CD14-positive monocyte (primary cell): ENCODE measurements at places on chromosomes 1 and 21. TPM values are rescaled to one million over a fixed set of nuclear protein-coding genes. Genes with fewer than 3 reads are reported as not detected.

MNDA gene
- polyA plus RNA-seq: 1,418 TPM

EFNA1 gene
- polyA plus RNA-seq: 0.10 and 1.2 TPM in 2 replicates

TDRD5 gene
- not detected for polyA plus RNA-seq

RIIAD1 gene
- polyA plus RNA-seq: not detected

- no peaks in the 10 kb centered on the region for H3K27me3 ChIP-seq
- H3K36me3 ChIP-seq: no peaks in the 10 kb centered on the region
- no peak overlapping the region for H3K4me3 ChIP-seq
These were observed 1719.5 kb downstream of the MRPL39 start for GRCh38 chr21:23887725-23888306.

DNA sequence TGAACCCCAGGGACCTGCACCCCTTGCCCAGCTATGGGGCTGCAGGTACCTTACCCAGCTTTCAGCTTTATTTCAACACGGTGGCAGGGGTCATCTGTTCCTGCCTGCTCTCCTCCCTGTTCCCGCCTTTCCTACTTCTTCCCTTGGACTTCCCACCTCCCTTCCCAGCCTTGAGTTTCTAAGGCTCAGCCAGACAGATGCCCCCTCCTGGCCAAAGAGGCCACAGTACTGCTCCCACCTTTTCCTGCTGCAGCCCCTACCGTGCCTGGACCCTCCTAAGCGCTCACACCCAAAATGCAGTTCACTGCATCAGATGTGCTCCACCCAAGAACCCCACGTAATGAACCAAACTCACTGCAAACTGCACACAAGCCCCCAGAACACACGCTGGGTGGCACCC, 7.7 kb downstream of the NOC2L start:
- no peaks in the 10 kb centered on the region for H3K4me1 ChIP-seq
- peaks cover 100% of the 10 kb centered on the region for H3K36me3 ChIP-seq
- H3K27me3 ChIP-seq: no peaks in the 10 kb centered on the region
- DNase-seq: no peak

DNA sequence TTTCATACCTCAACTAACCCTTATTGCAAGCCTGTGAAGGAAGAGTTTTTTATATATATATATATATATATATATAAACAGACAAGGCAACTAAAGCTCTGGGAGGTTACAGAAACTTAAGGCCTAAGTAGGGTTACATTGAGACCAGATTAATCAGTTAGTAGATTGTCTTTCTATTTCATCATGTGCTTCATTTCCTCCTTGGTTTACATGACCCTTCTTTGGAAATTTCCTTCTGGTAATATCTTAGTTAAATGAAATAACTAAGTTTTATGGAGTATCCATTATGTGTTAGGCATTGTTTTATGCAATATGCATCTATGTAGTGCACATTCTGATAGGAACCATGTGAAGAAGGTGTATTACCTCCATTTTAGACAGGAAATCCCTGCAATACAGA, 112.7 kb downstream of the FGGY start:
- DNase-seq: no peak
- H3K4me3 ChIP-seq: no peak overlapping the region
- H3K4me1 ChIP-seq: peaks cover 7% of the 10 kb centered on the region
- no peak overlapping the region for H3K27ac ChIP-seq
- no peaks in the 10 kb centered on the region for H3K36me3 ChIP-seq

- H3K27ac ChIP-seq: no peak overlapping the region
- no peaks in the 10 kb centered on the region for H3K27me3 ChIP-seq
- no peaks in the 10 kb centered on the region for H3K36me3 ChIP-seq
- no peak overlapping the region for H3K4me3 ChIP-seq
- no peaks in the 10 kb centered on the region for H3K4me1 ChIP-seq
These were observed 146.9 kb downstream of the AJAP1 start for GRCh38 chr1:4801192-4801924.

DNA sequence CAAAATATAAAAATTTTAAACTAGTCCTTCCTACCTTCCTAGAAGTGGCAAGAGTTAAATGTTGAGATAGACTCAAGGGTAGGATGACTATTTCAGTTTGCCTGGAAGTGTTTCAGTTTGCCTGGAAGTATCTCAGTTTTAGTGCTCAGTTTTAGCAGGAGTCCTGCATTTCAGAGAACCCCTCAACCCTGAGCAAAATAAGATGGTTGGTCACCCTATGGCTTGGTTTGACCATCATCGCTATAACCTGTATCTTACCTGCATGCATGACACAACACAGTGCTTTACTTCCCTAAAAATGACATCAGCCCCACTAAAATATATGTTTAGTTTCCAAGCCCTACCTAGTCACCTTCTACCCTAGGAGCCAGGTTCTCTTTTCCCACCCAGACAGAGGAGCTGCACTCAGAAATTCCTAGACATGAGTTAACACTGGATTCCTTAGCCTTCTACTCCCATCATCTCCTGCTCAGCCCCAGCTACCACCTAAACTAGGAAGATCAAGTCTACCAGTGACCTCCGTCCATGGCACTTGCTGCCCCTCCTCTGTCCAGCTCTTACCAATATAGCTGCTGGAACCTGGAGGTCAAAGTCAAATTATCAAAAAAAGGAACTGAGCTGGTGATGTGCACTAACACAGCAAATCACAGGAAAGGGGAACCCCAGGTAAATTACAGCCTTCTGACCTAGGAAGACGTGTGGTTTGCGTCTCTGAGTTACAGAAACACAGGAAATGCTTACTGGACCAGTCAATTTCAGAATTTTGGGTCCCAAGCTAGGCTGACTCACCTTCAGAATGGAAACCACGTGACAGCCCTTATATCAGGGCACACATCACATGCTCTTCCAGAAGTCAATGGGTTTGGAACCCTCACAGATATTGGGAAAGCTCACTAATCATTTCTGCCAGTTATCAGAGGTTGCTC, 2.2 kb upstream of the G0S2 start:
- peak; percentile 99 for DNase-seq
- peaks cover 56% of the 10 kb centered on the region for H3K4me1 ChIP-seq
- H3K4me3 ChIP-seq: no peak overlapping the region
- peaks cover 24% of the 10 kb centered on the region for H3K27me3 ChIP-seq
- H3K36me3 ChIP-seq: no peaks in the 10 kb centered on the region

DNA sequence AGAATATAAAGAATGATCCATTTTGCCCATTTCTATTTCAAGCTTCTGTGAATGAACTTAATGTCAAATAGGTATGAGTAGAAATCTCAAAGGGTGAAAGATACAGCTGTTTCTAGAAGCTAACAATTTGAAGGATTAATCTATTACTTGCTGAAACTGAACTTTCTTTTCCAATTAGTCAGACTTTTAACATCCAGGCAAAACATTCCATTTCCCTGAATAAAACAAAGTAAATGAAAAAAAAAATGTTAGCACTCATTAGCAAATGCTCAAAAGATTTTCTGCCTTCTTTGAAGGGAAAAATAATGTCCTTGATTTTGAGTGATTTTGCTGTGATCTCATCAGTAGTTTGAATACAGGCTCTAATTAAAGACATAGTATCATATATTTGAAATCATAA, 447.6 kb upstream of the PRMT6 start:
- no peaks in the 10 kb centered on the region for H3K27me3 ChIP-seq
- no peak for DNase-seq
- H3K36me3 ChIP-seq: no peaks in the 10 kb centered on the region
- H3K4me3 ChIP-seq: no peak overlapping the region

GRCh38 chr1:248841702-248842395, 3.8 kb downstream of the ZNF672 start:
- no peak overlapping the region for H3K4me3 ChIP-seq
- H3K36me3 ChIP-seq: peaks cover 50% of the 10 kb centered on the region
- H3K27ac ChIP-seq: peak overlapping the region; percentile 53
- H3K4me1 ChIP-seq: peaks cover 16% of the 10 kb centered on the region
- no peaks in the 10 kb centered on the region for H3K27me3 ChIP-seq

- peaks cover 43% of the 10 kb centered on the region for H3K36me3 ChIP-seq
- H3K4me3 ChIP-seq: no peak overlapping the region
- peak overlapping the region; percentile 46 for H3K27ac ChIP-seq
- H3K4me1 ChIP-seq: no peaks in the 10 kb centered on the region
- H3K27me3 ChIP-seq: no peaks in the 10 kb centered on the region
These were observed 64.2 kb downstream of the GPR137B start for GRCh38 chr1:236206548-236206947.

DNA sequence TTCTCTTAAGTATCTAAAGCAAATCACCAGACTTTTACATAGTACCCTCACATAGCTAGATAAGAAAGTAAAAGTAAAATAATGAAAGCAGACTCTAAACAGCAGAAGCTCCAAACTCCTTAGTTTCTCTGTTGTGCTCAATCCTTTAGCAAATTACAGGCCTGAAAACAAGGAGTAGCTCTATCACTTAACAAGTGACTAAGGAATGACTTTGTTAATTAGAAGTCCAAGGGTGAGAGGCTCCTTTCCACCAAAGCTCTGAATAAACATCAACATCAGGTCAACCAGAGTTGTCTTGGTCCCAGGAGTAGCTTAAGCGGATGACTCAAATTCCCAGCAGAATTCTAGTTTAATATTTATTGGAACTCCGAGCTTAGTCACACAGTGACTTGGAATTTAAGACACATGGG, 5.9 kb downstream of the NRIP1 start:
- H3K4me3 ChIP-seq: peak overlapping the region; percentile 26
- H3K27me3 ChIP-seq: no peaks in the 10 kb centered on the region
- H3K4me1 ChIP-seq: peaks cover 60% of the 10 kb centered on the region

GRCh38 chr1:60068393-60069045, 5.1 kb downstream of the C1orf87 start:
- no peak overlapping the region for H3K27ac ChIP-seq
- peaks cover 17% of the 10 kb centered on the region for H3K27me3 ChIP-seq
- H3K36me3 ChIP-seq: no peaks in the 10 kb centered on the region
- H3K4me1 ChIP-seq: no peaks in the 10 kb centered on the region
- no peak for DNase-seq
- H3K4me3 ChIP-seq: no peak overlapping the region

DNA sequence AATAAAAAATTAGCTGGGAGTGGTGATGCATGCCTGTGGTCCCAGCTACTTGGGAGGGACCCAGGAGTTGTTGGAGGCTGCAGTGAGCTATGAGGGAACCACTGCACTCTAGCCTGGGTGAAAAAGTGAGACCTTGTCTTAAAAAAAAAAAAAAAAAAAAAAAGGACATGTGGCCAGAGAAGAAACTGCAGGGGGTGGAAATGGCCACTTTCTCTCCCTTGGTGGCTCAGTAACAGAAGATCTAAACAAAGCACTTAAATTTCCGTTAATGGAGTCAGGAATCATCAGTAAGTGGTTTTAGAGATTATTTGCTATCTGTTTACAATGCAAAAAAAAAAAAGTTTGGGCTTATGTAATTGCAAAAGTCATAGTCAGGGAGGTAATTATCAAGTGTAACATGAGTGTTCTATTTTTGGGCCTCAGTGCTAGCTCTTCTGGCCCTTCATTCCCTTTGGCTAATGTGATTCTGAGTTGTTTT, 19.3 kb upstream of the OPRD1 start:
- no peak for DNase-seq
- no peak overlapping the region for H3K4me3 ChIP-seq
- H3K27ac ChIP-seq: no peak overlapping the region

- H3K4me1 ChIP-seq: peaks cover 4% of the 10 kb centered on the region
- H3K27me3 ChIP-seq: no peaks in the 10 kb centered on the region
- H3K27ac ChIP-seq: no peak overlapping the region
These were observed 392.3 kb upstream of the ADGRL2 start for GRCh38 chr1:81408419-81408818.

- no peaks in the 10 kb centered on the region for H3K27me3 ChIP-seq
- H3K4me1 ChIP-seq: no peaks in the 10 kb centered on the region
- H3K4me3 ChIP-seq: no peak overlapping the region
- no peaks in the 10 kb centered on the region for H3K36me3 ChIP-seq
- no peak for DNase-seq
- H3K27ac ChIP-seq: no peak overlapping the region
These were observed 135.7 kb upstream of the PROX1 start for GRCh38 chr1:213852107-213852506.

DNA sequence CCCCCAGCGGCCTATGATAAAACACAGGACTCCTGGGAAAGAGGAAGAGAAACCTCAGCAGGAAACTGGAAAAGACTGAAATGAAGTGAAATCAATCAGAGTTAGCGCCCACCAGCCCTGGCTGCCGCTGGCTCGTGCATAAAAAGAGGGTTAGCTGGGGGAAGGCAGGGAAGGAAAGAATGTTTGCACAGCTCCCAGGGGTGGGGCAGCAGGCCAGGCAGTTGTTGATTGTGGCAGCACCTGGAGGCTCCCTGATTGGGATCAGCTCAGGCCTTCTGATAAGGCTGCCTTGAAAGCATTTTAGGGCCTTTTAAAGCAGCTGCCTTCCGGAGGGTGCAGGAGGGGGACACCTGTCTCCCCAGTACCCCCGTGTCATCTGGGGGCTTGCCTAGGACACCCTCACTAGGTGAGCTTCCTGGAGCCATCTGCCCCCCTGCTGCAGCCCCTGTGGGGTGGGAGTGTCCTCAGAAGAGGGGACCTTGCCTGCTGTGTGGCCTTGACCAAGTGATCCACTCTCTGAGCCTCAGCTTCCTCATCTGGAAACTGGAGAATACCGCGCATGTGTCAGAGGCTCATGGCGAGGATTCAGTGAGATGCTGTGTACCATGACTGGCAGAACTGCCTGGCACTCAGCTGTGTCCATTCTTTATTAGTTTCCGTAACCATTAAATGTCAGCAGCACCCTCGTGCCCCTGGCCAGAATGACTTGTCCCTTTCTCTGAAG, 6.6 kb downstream of the EPHB2 start:
- H3K4me1 ChIP-seq: peaks cover 8% of the 10 kb centered on the region
- peaks cover 8% of the 10 kb centered on the region for H3K27me3 ChIP-seq
- no peak overlapping the region for H3K27ac ChIP-seq
- H3K36me3 ChIP-seq: no peaks in the 10 kb centered on the region

DNA sequence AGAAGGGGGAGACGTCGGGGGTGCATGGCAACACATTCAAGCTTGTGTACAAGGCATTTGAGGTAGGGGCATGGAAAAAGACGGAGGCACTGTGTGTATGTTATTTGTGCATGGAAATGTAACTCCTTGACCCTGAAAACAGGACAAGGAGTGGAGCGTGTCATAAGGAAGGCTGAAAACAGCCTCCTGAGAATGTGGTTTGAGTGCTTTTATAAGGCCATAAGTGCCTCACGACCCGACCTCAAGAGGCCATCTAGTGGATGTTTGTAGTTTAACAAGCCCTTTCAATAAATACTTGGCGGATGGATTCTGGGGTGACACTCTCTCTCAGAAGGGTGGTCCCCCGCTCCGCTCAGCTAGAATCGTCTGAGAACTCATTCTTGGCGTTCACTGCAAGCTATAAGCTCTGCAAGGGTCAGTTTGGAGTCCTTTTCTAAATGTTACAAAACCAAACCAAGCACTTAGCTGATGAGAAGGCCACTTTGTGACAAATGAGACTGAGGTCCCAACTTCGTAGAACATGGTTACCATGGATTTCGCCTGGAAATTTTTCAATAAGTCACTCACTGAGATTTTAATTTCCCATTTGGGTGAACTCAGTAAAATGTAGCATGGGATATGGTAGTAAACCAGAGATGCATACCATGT, 38.8 kb upstream of the CLCA4 start:
- no peaks in the 10 kb centered on the region for H3K36me3 ChIP-seq
- H3K4me3 ChIP-seq: no peak overlapping the region
- peaks cover 3% of the 10 kb centered on the region for H3K4me1 ChIP-seq
- no peak for DNase-seq
- H3K27ac ChIP-seq: no peak overlapping the region
